Stimulated activated CD4-positive, alpha-beta T cell treated with anti-CD3 and anti-CD28 coated beads, Interleukin-4, amount 100 ng/mL, for 4 hours (primary cell): ENCODE measurements at places on chromosomes 12 and 14.

DNA sequence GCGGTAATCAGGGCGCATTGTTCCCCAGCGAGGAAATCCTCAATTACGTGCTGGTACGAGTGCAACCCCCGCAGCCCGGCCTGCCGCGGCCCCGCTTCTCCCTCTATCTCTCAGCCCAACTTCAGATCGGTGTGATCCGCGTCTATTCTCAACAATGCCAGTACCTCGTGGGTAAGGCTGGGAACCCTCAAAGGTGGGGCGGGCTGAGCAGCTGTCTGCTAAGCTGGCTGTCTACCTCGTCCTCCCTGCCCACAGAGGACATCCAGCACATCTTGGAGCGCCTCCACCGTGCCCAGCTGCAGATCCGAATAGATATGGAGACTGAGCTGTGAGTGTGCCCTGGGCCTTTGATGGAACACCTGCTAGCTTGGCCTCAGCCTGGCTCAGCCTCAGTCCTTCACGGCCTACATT lies 996 bp downstream of the REC8 start:
- DNase-seq: no peak

DNA sequence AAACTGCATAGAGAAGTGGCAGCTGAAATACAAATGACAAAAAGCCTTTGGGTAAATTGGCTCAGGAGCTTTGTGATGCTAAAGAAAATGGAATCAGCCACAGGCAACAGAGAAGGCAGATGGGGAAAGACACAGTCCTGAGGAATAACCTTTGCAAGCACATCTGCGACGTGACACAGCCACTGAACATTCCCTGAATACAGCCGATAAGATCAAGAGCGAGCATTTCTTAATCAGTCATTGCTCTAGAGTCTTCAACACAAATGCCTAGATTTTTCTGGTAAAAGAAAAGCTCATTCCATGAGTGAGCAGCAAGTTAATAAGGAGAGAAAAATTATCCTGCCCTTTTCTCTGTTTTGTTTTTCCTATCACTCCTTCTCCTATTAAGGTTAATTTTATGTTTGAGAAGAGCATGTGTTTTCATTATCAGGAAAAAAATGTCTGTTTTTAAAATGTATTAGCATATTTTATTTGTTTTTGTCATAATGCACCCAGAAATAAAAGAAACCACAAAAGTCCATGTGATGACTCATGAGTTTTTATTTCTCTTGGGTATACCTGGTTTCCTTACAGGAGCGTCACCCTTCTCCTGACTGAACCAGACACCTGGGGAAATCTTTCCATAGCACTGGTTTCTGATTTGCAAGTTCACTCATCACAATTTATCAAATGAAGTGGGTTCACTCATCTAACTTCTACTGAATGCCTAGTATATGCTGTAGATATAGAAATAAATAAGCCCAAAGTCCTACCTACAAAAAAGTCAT lies 45.4 kb upstream of the PCED1B start:
- DNase-seq: peak; percentile 10

DNA sequence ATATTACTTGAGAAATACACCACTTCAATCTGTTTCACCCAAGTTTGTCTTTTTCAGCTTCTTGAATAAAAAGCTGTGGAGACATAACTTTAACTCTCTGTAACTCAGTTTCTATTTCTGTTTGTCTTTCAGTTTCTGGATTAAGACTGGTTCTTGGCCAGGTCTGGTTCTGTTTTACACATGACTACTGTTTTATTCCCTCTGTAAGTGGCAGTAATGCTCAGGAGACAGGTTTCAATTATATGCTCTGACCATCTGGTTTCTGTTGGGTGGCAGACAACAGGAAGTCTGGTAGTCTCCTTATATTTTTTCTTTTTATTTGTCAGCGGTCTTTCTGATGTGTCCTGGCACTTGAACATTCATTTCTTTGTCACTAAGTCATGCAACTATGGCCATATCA lies 102.9 kb downstream of the RPS29 start:
- DNase-seq: no peak

- DNase-seq: no peak
These were observed 20.8 kb downstream of the CKAP4 start for GRCh38 chr12:106226884-106227640.

DNA sequence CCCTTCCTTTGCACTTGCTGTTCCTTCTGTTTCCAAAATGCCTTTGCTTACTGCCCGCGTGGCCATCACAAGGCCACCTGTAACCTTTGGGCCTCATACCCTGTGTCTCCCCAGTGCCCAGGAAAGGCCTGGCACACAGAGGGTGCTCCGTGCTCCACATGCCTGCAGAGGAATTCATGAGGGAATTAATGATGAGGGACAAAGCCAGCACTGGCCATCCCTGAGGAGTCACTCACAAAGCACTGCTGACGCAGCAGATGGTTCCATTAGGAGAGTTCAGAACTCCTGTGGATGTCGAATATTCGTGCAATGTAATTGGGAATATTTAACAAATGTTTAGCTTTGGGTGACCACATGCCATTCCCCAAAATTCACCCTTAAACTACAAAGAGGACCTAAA lies 49.6 kb upstream of the PRMT8 start:
- no peak for DNase-seq

GRCh38 chr14:94448071-94448808 lies 4.4 kb downstream of the SERPINA11 start:
- no peak for DNase-seq

DNA sequence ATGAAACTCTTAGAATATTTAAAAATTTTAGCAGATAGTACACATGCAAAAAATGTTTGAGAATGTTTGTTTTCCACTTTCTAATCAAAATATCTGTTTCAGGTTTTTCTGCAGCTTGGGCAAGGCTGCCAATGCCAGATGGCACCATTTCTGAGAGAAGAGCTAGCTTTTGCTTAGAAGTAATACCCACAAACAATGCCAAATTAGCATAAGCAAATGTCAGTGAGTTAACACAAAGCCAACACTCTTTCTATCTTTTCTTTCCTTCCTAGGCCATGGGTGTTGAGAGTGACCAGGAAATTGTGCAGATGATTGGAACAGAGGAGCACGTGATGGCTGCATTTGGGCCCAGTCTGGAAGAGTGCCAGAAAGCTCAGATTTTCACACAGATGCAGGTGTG lies 35.2 kb downstream of the POLR3B start:
- no peak for DNase-seq

DNA sequence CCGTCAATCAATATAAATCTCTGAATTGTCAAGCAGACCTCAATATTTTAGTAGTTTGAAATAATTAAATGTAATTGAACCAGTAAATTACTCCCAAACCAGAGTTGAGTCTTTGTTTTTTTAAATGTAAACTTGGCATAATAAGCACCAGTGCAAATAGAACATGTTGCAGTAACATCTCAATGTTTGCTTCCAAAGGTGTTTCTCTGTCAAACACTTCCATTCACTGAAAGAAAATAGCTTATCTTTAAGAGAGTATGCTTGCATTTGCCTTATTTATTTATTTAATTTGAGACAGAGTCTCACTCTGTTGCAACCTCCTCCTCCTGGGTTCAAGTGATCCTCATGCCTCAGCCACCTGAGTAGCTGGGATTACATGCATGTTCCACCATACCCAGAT lies 39.9 kb upstream of the EGLN3 start:
- no peak for DNase-seq

GRCh38 chr14:76726551-76726970 lies 34.7 kb upstream of the VASH1 start:
- DNase-seq: no peak

DNA sequence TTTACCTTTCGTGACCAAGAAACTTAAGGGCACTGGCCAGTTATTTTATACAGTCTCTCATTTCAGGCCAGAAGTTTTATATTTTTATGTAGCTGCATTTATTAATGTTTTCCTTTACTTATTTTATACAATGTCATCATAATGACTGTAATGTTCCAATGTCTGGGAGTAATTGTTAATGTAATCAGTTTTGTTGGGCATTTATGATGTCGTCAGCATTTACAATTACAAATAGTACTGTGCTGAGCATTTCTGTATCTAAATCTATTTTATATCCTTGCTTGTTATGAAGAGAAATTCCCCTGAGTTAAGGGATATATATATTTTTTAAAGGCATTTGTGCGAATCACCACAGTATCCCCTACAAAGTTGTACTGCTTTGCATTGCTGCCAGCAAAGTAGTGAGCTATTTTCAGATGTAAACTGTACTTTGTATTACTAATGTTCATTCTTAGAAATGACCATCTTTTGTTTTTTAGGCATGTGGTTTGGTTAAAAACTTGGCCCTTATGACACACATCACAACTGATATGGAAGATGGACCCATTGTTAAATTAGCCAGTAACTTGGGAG lies 74.4 kb downstream of the POLR3B start:
- DNase-seq: no peak

DNA sequence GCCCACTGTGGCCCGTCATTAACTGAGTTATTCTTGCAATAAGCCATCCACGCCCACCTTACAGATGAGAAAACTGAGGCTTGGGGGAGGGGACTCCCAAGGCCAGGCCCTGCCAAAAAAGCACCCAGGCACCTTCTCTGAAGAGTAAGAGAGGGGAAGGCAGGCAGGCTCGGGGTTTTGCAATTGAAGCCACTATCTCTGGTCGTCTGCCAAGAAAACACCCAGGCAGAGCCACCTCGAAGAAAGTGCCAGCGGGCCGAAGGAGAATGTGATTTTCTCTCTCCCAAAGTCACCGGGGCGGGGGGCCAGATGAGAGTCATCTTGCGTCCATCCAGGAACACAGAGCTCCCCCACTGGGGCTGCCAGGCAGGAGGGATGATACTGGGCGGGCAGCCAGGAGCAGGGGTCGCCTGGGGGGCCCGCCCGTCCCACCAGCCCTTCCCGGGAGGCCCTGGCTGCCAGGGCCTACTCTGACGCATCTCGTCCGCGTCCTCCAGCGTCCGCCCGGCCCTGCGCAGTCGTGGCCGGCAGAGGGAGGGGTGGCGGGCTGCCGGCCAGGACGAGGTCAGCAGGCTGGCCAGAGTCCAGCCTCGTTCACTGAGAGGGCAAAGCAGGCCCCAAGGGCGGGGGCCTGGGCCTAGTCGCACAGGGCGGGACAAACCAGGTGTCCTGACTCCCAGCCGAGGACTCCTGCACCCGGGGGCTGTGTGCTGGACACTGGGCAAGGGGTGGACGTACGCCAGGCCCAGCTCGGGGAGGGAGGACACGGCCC lies 74.3 kb downstream of the RFLNA start:
- no peak for DNase-seq

DNA sequence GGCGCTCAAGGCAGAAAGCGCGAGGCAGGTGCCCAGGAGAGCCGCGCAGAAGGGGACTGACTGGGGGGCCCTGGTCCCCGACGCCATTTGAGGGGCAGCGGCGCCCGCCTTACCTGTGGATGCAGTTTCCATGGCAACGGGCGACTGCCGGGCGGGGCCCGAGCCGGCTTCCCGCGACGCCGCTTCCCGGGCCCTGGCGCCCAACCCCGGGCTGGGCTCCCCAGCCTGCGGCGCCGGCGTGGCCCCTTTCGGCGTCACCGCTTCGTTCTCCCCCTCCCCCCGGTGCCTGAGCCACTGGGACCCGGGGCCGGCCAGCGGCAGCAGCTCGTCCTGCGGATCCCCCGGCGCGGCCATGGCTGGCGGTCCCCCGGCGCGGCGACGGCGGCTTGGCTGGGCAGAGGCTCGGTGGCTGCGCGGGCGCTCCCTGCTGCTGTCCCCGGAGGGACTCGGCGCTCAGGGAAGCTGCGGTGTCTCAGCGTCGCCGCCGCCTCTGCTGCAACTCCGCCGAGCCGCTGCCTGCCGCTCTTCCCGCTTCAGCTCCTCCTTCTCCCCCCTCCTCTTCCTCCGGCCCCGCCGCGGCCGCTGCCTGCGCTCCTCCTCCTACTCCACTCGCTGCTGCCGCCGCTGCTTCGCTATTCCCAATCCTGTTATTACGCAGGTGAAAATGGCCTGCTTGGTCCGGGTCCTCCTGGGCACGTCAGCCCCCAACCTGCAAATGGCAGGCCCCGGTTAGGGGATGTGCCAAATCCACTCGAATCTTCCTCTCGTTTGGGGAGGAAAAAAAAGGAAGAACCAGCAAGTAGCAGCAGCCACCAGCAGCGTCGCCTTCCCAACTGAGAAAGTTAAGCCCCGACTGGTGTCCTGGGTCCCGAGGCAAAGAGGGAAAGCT lies at the start of gene RTN1:
TSS of gene RTN1 (minus strand) at position 500 of the 889 bp plus-strand sequence. CDS start at position 354, 146 bp downstream.
- DNase-seq: no peak

GRCh38 chr14:100591453-100592371 lies 4.5 kb upstream of the BEGAIN start:
- no peak for DNase-seq

DNA sequence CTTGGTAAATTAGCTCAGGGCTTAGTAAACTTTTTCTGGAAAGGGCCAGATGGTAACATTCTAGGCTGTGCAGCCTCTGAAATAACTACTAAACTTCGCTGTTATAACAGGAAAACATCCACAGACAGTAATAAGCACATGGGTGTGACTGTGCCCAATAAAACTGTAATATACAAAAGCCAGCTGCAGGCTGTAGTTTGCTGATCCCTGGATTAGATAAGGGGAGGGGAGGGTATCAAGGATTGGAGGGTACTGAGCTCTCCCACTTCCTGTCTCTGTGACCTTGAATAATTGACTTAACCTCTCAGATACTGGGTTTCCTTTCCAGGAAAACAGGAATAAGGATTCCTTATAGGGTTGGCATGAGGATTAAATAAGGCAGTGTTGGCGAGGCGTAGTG lies 81.2 kb downstream of the CCDC60 start:
- no peak for DNase-seq

GRCh38 chr14:89182326-89182725 lies 234.7 kb downstream of the FOXN3 start:
- DNase-seq: no peak

GRCh38 chr14:104721505-104722431 lies 2.3 kb upstream of the ADSS1 start:
- no peak for DNase-seq

- no peak for DNase-seq
These were observed 511.7 kb upstream of the SEL1L start for GRCh38 chr14:82045339-82045738.

DNA sequence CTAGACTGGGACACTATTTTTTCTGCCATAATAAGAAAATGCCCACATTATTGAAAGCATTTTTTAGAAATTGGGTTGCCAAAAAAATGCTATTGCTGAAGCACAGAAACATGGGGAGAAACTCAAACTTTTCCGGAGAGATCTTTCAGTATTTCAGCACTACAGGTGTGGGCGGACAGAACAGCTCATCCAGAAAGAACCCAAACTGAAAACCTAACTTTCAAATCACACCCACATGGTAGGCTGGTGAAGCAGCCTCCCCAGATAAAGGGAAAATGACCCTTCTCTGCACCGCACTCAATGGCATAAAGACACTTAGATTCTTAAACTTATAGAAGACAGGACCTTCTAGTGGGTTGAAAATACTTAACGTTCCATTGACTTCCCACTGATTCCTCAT lies 62.3 kb upstream of the TMPO start:
- DNase-seq: no peak

DNA sequence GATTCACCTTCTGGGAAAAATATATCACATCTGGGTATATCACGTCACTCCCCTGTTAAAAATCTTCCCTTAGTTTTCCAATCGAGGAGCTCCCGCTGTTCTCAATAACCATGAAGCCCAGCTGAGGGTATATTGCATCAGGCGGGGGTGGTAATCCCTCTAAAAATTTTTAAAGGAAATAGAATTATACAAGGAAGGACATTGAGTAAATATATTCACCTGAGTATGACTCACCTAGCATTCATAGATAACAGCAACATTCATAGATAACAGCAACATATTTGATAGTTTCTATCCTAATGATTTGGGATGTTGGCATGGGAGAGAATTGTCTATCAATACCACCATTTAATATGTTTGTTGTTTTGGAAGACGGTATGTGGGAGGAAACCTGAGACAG lies 473.6 kb downstream of the RMST start:
- DNase-seq: no peak
